NCI-H1092 (cell line): ENCODE measurements at places on chromosomes 7 and 10.

DNA sequence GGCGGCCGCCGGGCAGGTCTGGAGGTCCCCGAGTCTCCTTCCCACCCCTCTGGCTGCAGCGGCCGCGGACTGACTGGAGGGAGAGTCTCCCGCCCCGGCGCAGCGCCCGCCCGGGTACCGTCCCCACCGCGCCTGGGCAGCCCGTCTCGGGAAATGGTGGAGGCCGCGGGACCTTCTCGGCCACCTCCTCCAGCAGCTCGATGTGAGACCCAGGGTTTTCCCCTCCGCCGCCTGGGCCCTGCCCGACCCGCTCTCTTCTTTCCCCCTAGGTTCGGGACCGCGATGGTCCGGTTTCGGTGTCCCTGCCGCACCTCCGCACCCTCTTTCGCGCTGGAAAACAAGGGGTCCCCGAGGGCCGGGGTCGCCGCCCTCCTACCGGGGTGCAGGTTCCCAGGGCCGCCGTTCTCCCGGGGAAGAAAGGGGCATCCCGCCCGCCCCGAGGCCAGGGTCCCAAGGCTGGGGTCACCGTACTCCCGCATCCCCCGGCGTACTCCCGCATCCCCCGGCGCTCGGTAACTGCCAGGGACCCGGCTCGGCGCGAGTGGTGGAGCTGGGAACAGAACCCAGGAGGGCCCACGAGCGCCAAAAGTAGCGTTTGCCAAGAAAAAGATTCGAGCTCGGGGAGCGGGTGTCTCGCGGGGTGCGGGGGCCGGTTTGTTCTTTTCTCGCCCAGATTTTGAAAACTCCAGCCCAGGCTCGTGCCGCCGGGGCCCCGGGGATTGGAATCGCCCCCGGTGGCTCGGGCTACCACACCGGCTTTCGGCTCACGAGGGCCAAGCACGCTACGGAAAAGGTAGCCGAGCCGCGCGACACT is 3.4 kb downstream of the TNRC18 start:
- DNase-seq = no peak

DNA sequence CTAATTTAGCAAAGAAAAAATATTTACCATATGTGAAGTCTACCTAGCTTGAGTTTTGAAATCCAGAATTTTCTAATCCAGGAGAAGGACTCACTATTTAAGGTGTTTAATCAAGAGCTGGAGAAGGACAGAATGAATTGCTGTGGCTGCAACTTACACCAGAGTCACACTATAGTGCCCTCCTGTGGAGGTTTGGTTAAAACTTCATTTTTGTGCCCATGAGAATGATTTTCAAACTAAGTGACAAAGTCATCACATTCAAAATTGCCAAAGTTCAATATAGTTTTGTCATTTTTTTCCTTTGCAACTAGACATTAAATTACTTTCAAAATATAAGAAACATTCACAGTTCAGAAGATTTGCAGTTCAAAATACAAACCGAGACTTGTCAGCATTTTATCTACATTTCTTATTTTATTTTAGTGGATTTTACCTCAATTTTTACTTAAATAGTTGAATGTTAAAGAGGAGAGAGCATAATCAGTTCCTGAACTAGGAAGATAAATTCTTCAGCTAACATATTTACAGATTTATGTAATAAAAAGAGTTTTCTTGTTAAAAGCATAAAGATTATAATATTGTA is 70.7 kb downstream of the CABCOCO1 start:
- DNase-seq = peak; percentile 48

DNA sequence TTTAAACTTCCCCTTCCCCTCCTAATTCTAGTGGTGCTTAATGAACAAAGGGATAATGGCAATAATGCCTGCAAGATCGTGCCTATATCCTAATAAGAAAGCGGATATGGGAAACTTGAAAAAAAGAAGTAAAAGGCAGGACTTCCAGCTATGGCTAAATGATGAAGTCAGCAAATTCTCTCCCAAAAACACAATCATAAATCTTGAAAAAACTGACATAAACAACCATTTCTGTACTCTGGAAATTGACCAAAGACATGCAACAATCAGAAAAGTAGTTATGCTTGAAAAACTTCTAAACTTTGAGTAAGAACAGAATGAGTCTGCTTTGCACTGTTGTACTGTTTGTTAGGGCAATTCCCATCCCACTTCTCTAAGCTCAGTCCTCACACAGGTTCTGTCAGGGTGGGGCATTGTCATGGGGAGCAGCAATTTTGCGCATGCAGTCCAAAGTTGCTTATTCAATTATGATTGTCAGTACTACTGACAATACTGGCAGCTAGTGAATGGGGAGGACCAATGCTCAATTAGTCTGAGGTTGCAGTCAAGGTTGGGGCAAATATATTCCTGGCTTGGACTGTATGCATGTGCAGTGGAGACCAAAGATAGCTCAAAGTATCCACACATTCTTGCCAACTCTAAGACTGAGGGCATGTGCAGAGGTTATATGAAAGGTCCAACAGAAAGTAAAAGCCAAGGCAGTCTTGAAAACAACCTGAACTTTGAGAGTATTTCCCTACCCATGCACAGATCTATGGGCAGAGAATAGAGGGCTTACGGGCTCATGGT is 34.1 kb upstream of the ARHGAP22 start:
- DNase-seq = no peak

- peak; percentile 63 for DNase-seq
Observed at GRCh38 chr10:79981450-79982361, 32.8 kb upstream of the SFTPD start.

DNA sequence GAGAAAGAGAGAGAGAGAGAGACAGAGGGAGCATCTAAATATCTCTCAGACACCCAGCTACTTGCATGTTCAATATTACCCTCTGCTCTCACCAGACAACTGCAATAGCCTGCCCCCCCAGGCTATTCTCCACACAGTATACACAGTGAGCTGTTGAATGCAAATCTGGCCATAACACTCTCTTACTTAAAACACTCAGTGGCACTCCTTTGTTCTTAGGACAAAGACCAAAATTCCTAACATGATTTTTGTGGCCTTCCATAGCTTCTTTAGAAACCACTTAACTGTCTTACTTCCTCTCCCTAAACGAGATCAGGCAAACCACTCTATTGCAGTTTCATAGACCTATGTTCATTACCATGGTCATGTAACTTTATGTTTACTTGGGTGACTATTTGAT is 903.6 kb upstream of the AUTS2 start:
- DNase-seq = no peak

DNA sequence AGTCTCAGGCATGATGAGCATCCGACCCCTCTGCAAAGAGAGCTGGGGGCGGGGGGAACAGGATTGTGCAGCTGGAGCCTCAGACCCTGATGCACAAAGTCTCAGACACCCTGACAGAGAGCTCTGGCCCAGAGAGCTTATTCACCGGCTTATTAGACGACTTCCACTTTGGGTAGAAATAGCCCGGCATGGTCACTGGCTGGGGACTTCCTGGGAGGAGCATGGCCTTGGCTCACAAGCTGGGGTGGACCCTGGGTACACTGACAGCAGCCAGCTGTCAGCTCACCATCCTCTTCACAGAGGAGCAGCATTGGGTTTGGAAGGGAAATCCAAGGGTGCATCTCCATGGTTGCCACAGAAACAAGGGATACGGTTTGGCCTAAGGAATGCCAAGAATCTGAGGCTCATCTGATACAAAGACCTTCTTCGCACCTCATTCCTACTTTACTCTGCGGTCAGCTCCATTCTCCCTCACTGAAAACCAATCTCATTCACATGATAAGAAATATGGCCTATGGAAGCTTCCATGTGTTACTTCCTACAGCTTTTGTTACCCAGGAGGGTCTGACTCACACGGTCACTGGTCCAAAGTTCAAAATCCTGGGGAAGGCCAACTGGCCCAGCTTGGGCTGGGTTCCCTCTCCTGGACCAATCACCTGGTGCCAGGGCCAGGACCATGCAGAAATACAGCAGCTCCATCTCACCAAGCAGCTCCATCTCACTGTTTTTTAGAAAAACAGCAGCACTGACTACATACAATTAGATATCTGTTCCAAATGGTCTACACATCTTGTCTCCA is 25.1 kb downstream of the ZNF467 start:
- no peak for DNase-seq

DNA sequence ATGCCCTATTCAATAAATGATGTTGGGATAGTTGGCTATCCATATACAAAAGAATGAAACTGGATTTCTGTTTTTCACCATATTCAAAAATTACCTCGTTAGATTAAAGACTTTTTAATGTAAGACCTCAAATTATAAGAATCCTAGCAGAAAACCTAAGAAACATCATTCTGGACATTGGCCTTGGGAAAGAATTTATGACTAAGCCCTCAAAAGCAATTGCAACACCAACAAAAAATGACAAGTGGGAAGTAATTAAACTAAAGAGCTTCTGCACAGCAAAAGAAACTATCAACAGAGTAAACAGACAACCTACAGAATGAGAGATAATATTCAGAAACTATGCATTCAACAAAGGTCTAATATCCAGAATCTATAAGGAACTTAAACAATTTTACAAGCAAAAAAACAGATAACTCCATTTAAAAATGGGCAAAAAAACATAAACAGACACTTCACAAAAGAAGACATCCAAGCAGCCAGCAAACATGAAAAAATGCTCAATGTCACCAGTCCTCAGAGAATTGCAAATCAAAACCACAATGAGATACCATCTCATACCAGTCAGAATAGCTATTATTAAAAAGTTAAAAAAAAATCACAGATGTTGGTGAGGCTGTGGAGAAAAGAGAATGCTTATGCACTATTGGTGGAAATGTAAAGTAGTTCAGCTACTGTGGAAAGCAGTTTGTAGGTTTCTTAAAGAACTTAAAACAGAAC is 309.8 kb downstream of the AHR start:
- no peak for DNase-seq

DNA sequence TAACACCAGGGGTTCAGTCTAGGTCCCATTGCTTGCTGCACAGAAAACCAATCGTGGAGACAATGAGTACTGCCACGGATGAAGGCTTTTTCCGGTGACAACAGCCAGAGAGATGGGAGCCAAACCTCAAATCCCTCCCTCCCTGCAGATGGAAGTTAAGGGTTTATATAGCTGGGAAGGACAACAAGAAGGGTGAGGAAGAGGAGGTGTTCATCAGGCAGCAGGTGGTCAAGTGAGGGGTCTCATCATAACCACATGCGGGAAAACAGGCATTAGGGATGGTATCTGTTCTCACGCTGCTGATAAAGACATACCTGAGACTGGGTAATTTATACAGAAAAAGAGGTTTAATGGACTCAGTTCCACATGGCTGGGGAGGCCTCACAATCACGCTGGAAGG is 91.3 kb downstream of the MKX start:
- DNase-seq = no peak

DNA sequence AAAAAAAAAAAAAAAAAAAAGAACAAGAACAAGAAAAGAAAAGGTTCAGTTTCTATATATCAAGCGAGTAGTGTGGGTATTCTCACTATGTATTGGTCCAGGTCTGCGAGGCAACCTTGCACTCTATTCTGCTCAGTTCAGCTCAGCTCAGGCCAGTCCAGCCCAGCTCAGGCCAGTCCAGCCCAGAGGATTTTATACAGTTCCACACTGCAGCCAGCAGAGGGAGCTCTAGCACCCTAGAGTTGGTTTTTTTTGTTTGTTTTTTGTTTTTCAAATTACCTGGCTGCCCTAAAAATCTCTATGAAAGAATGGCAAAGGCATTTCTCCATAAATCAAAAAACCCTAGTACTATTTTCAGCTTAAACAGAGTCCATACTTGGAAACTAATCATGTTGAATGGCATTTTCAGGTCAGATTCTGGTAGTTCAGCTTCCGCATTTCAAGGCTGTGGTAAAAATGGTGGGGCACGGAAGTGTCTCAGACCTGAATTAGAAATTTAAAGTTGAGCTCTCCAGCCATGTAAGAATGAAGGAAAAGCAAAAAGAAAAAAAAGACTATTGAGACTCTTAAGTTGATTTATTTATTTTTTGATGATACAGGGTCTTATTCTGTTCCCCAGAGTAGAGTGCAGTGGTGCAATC is 55.2 kb upstream of the GSDME start:
- DNase-seq = peak; percentile 61

DNA sequence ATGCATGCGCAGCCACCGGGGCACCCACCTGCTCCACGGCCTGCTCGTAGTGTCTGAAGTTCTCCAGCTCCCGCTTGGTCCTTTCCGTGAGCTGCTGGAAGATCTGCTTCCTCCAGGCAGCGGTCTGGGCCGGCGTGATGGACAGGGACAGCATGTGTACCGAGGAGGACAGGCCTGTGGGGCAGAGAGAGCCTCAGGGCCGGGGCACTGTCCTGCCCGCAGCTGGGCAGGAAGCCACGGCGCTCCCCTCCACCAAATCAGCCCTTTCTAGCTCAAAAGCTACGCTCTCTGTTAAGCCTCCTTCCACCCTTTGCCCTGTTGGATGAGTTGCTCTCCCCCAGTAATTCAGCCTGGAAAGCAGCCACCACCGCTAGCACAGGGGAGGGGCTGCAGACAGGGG is 19.2 kb downstream of the TECPR1 start:
- no peak for DNase-seq

DNA sequence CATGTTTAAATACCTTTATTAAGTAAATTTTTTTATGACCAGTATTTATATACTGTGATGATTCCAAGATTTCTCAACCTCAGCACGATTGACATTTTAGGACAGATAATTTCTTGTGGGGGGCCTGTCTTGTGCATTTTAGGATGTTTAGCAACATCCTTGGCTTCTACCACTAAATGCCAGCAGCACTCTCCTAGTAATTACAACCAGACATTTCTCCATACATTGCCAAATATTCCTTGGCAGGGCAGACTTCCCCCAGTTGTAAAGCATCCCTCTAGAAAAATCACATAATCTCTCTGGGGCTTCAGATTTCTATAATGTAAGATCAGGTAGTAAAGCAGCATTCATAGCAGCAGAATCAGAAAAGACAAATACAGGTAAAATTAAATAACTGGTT is 7.8 kb upstream of the LIPM start:
- no peak for DNase-seq

DNA sequence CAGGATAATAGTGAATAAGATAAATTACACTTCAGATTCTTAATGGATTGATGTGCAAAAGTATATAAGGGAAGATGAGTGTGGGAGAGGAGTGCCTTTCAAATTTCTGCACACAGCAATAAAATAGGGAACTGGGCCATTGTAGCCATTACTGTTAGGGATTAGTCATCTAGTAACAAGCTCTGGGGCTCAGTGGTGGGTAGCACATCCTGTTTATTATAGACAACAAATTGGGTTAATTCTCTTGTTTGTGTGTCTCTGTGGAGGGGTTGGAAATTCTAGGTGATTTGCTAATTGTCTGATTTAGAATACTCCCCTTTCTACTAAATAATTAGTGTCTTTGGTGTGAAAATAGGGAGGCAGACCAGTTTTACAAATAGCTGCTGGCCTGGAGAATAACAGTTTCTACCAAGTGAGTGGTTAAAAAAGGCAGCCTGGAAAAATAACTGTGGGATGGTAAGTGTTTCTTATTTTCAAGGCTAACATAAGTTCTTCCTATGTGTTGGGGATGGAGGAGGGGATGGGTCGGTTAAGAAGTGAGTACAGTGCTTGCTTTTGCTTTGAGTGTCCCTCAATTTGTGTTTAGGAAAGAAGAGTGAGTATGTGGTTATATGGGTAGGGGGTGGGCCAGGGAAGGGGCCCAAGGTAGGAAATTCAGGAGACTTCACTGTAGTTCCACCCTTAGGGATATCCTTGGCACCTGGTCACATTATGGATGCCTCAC is 43.3 kb upstream of the TMEM248 start:
- no peak for DNase-seq
